Foreskin keratinocyte (primary cell): ENCODE measurements at places on chromosomes 5 and 9. TPM values are rescaled to one million over a fixed set of nuclear protein-coding genes. Genes with fewer than 3 reads are reported as not detected.

Gene ZNF608
- total RNA-seq, result 2.3 and 3.1 TPM in 2 replicates

Gene SLC34A1
- not detected in 2 replicates for total RNA-seq

Gene AGXT2
- not detected in 2 replicates for total RNA-seq

Gene C8G
- 0.25 and 0.65 TPM in 2 replicates for total RNA-seq

Gene RGMB
- 34.2 and 48.3 TPM in 2 replicates for total RNA-seq

Gene CDC20B
- not detected in 2 replicates for total RNA-seq

Gene ZNF883
- total RNA-seq, result 1.6 and 3.3 TPM in 2 replicates
